ENCODE measurements at places on chromosomes 12 and 14. TPM values are rescaled to one million over a fixed set of nuclear protein-coding genes. Genes with fewer than 3 reads are reported as not detected.

Gene SOCS2
- 14.9 TPM for polyA plus RNA-seq

Gene FIGNL2
- polyA plus RNA-seq = 0.22 TPM

Gene ZNF891
- polyA plus RNA-seq = 0.23 TPM

Gene MEG3
- 7.7 TPM for polyA plus RNA-seq

Gene FAR2
- 2.3 TPM for polyA plus RNA-seq

Gene MAP3K9
- 0.67 TPM for polyA plus RNA-seq

Gene KIF26A
- polyA plus RNA-seq = 4.1 TPM

Gene NPAS3
- polyA plus RNA-seq = 0.29 TPM

Gene FOXG1
- not detected for polyA plus RNA-seq

Gene MSRB3
- polyA plus RNA-seq = 44.7 TPM

Gene PRH2
- polyA plus RNA-seq = not detected

Gene KLRC4
- polyA plus RNA-seq = not detected

Gene MTA1
- 94.4 TPM for polyA plus RNA-seq

Gene ANO2
- polyA plus RNA-seq = 4.0 TPM

Gene ANKRD33
- not detected for polyA plus RNA-seq

Gene SPIC
- polyA plus RNA-seq = not detected

Gene AGAP2
- polyA plus RNA-seq = 5.3 TPM

Gene USP44
- 0.73 TPM for polyA plus RNA-seq

Gene RHOJ
- 12.9 TPM for polyA plus RNA-seq

Gene GPX2
- polyA plus RNA-seq = not detected

Gene TAS2R13
- polyA plus RNA-seq = 0.15 TPM

Gene ETFBKMT
- polyA plus RNA-seq = 1.7 TPM

Gene PKP2
- polyA plus RNA-seq = 137 TPM

Gene ARMH4
- polyA plus RNA-seq = 1.8 TPM

Gene GPR84
- polyA plus RNA-seq = not detected

Gene DAO
- polyA plus RNA-seq = not detected

Gene FSCB
- polyA plus RNA-seq = not detected

Gene CCDC59
- polyA plus RNA-seq = 38.2 TPM

Gene NANOG
- not detected for polyA plus RNA-seq

Gene ATP5MC2
- polyA plus RNA-seq = 632 TPM

Gene STAC3
- 1.7 TPM for polyA plus RNA-seq

Gene YAF2
- polyA plus RNA-seq = 26.9 TPM

Gene PAPOLA
- polyA plus RNA-seq = 63.0 TPM

Gene CSRP2
- polyA plus RNA-seq = 46.3 TPM

Gene LIMA1
- polyA plus RNA-seq = 10.6 TPM

Gene KLHL42
- 6.3 TPM for polyA plus RNA-seq

Gene TESPA1
- polyA plus RNA-seq = 0.14 TPM

Gene HAL
- polyA plus RNA-seq = 0.07 TPM

Gene KRT77
- polyA plus RNA-seq = not detected

Gene RFX4
- not detected for polyA plus RNA-seq

Gene ANP32D
- not detected for polyA plus RNA-seq

Gene KLRG1
- 3.3 TPM for polyA plus RNA-seq

Gene DPPA3
- polyA plus RNA-seq = not detected

Gene MIP
- not detected for polyA plus RNA-seq

Gene LRFN5
- polyA plus RNA-seq = 0.13 TPM

Gene DHH
- polyA plus RNA-seq = 1.2 TPM

Gene GPR132
- polyA plus RNA-seq = 0.35 TPM

Gene COL2A1
- 0.03 TPM for polyA plus RNA-seq

Gene LIN7A
- 11.0 TPM for polyA plus RNA-seq

Gene RDH5
- 54.5 TPM for polyA plus RNA-seq

Gene TAS2R20
- polyA plus RNA-seq = 0.29 TPM

Gene ZNF385A
- 10.5 TPM for polyA plus RNA-seq

Gene ADGRD1
- polyA plus RNA-seq = 16.8 TPM

Measured in heart right ventricle (tissue), 16 donors.